ENCODE measurements at places on chromosomes 5 and 9.

- peak; percentile 48 for DNase-seq
These were observed 559 bp downstream of the ROR2 start for GRCh38 chr9:91949392-91949945.

- no peak for DNase-seq
These were observed 1.4 kb upstream of the PKD2L2 start for GRCh38 chr5:137887831-137888230.

GRCh38 chr5:171152382-171152781 lies 156.7 kb upstream of the TLX3 start:
- DNase-seq, result peak; percentile 30

- DNase-seq, result no peak
These were observed 87.4 kb downstream of the PTCD2 start for GRCh38 chr5:72407541-72407940.

DNA sequence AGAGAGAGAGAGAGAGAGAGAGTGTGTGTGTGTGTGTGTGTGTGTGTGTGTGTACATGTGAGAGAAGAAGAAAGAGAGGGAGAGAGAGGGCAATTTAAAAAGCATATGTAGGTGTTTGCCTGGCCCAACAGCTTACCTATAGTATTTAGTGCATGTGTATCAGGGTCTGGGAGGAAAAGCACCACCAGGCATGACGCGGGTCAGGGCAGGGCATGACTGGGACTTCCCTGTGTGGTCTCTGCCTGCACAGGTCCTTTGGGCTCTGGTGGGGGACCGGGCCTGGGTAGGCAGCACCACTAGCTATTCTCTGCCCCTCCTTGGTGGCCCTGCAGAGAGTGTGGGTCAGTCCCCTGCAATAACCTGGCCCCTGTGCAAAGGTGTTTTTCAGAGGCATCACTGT lies 16.1 kb downstream of the IL9 start:
- DNase-seq, result no peak

- DNase-seq, result no peak
These were observed 44.0 kb upstream of the NCS1 start for GRCh38 chr9:130128251-130128650.

DNA sequence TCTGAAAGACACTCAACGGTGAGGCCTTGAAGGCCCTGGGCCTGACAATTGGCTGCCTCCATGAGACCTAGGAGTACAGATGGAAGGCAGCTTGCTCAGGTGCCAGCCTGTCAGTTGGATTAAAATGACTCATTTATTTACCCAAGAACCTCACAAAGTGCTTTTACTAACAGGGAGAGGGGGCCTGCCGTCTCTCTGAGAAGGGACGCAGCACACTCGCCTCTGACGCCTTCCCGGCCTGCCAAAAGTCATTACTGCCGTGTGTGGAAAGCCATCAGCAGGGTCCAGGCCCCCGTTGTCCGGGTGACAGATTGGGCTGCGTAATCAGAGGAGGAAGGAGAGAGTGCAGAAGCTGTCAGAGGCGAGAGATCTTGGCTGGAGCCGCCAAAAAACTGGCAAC lies 32.4 kb downstream of the DDX31 start:
- DNase-seq, result peak; percentile 12

DNA sequence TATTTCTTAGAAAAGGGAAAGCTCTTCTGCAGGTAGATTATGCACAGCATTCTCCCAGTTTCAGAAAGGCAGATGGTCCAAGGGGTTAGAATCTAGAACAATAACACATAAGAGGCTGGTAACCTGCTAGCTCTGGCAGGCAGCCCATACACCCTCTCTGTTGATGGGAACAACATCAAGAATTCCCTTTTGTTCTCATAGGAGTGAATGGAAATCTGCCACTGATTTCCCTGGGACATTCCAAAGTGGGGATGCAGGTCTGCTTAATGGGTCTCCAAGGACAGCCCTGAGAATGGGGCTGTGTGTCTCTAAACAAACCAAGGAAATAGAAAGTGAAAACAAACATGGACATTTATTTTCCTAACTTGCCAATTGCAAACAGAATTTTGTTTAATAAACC lies 456.8 kb downstream of the EBF1 start:
- no peak for DNase-seq

GRCh38 chr5:116091416-116091815 lies 6.6 kb downstream of the COMMD10 start:
- no peak for DNase-seq

DNA sequence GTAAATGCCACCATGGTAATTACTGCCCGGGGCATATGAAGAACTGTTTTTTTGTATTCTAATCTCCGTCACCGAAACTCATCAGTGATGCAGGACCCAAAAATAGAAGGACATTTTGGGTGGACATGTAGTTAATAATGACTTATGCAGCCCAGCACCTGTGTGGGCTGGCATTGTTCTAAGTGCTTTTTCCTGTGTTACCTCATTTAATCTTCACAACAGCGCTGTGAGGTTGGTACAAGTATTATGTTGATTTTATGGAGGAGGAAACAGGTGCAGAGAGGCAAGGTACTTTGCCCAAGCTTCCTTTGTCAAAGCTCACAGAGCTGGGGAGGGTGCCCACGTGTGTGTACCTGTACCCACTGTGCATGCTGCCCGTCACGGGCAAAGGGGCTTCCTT lies 58.4 kb downstream of the DAPK1 start:
- peak; percentile 79 for DNase-seq

DNA sequence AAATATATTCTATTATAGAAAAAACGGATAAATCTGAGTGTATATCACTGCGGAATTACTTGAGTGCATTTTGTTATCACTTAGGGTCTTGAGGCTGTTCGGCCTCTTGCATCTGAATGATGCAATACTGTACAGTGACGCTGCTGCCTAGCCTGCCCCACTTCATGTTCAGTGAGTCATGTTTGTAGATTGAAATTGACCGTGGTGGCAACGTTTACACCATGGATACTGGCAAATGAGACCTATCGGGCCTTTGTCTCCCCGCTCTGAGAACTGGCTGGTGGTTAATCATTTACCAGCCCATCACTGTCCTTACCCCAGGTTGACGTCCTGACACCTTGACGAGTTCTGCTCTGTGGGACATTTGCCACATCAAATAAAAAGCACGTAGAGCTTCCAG lies 510.1 kb upstream of the ADAMTS16 start:
- DNase-seq, result no peak

DNA sequence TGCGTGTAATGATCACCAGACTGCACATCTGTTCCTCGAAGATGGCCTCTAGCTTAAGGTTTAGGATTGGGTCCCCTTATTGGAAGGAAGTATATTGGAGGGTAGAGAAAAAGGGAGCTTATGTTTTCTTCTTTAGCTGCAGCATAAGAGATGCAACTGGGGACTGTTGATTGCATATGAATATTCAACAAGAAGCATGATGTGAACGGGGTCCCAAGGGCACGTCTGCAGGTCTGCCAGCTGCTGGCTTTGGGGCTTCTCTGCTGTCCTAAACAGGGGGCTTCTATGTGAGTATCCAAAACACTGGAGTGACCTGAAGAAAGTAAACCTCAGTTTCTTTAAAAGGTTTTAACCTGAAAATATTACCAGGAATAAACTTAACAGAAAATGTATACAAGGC lies 3.6 kb upstream of the BNIP1 start:
- DNase-seq, result no peak

- no peak for DNase-seq
These were observed 125.3 kb downstream of the ROR2 start for GRCh38 chr9:91824601-91825305.

GRCh38 chr5:36876965-36877666 lies 547 bp downstream of the NIPBL start:
- peak; percentile 93 for DNase-seq

GRCh38 chr9:93203026-93203717 lies 19.2 kb downstream of the WNK2 start:
- DNase-seq, result no peak

DNA sequence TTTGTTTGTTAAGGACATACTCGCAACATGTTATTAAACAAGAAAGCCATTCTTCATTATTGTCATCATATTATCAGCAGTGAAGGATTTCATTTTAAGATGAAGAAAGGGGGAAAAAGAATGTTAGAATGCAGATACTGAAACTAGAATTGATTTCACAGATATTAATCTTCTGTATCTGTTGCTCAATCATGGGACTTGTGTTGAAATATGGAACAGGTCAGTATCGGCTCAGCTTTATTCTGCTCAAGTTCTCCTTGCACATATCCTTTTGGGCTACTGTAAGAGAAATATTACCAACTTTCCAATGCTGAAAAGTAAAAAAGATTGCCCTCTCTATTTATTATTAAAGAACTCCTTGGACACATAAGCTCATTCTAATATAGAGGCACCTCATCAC lies 13.8 kb upstream of the ANXA1 start:
- no peak for DNase-seq

DNA sequence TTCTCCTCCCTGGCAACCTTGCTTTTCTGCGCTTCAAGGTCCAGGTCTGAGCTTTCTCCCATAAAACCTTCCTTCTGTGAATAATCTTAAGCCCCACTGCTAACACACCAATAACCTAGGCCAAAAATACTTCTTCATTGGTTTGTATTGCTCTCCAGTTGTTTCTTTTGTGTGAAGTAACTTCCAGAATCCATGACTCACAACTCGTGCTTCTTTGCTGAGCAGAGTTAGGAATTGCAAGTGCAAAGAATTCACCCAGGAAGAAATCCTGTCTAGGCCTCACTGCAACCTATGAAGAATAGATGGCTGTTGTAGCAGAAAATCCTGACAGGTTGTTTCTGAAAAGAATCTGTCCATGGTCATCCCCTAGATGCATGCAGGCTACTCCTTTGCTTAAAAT lies 295.7 kb downstream of the MED10 start:
- DNase-seq, result no peak

- DNase-seq, result no peak
These were observed 84.5 kb downstream of the PRRT1B start for GRCh38 chr9:131629825-131630204.

GRCh38 chr5:137706841-137707240 lies 29.0 kb downstream of the KLHL3 start:
- no peak for DNase-seq

- peak; percentile 18 for DNase-seq
These were observed 367.5 kb upstream of the BRINP1 start for GRCh38 chr9:119736491-119737454.

DNA sequence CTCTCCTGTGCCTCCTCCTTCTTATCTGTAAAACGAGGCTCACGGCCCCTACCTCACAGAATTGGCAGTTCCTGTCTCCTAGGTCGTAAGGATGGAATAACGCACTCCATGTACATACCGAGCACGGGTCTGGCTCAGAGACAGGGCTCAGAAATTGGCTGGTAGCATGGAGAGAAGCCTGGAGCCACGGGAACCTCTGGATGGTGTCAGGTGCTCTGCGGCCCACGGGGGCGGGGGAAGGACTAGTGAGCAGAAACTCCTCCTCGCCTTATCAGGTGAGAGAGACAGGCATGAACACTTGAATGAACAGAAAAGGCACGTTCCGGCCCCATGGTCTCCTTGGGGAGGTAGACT lies 15.4 kb upstream of the C5orf47 start:
- DNase-seq, result no peak

- DNase-seq, result no peak
These were observed 28.8 kb downstream of the PPIC start for GRCh38 chr5:123007754-123008153.

- no peak for DNase-seq
These were observed 281.6 kb upstream of the TRPC7 start for GRCh38 chr5:136646915-136647314.

DNA sequence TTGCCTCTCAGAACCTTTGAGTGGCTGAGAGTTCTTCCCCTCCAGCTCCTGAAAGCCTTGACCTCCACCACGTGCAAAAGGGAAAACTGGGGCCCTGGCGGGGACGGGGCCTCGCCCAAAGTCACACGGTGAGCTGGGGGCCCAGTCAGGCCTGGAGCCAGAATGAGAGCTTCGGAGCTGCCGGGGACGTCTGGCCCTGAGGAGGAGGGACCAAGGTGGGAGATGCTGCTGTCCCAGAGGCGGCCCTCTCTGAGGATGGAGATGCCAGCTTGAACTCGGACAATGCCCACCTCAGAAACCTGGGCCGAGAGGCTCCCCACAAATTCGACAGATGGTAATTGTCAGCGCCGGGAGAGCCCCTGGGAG lies 643 bp downstream of the AK8 start:
- no peak for DNase-seq

DNA sequence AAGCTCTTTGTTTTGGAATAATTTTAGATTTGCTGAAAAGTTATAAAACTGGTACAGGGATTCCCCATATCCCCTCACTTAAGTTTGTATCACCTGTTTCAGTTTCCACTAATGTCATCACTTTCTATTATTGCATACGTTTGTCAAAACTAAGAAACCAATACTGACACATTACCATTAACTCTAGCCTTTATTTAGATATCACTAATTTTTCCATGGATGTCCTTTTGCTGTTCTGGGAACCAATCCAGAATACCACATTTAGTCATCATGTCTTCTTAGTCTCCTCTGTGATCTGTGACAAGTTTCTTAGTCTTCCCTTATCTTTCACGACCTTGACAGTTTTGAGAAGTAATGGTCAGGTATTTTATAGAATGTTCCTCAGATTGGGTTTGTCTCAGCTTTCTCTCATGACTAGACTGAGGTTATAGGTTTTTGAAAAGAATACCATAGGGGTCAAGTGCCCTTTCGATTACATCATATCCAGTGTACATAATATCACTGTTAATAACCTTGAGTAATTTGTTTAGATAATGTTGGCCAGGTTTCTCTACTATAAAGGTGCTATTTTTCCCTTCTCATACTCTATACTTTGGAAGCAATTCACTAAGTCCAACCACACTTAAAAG lies 51.9 kb upstream of the NMUR2 start:
- DNase-seq, result no peak

GRCh38 chr5:142547445-142548380 lies 138.2 kb downstream of the FGF1 start:
- no peak for DNase-seq

DNA sequence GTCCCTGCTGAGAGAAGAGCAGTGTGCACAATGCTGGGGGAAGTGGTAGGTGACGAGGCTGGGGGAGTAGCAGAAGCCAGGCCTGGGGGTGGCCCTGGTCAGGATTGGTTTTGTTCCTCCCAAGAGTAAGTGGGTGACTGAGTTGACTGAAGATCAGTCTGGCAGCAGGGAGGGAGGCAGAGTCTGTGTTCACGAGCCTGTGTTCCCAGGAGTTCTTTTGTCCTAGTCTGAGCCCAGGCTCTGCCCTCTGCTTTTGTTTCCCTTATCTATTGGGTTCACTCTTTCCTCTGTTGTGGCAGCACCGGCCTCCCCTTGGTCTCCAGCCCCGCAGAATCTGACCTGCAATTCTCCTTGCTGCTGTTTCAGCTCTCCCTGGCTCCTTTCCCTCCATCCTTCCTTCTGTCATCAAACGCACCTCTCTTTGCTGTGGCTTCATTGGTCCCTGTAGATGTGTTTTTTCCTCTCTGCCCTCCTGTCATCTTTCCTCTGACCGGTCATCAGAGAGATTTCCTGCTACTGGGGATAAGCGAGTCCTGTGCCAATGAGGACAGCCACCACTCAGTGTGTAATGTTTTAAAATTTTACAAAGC lies 607.4 kb downstream of the KIF4B start:
- no peak for DNase-seq
